NAMALWA (cell line): ENCODE measurements at places on chromosomes 1 and 21.
A peak's percentile ranks its signal among the peaks of the same experiment; 100 is the strongest.

GRCh38 chr1:28298438-28298837, 30.4 kb upstream of the MED18 start:
- no peak for DNase-seq

- no peak for DNase-seq
Observed at GRCh38 chr1:169110236-169110635, 3.7 kb downstream of the ATP1B1 start.

DNA sequence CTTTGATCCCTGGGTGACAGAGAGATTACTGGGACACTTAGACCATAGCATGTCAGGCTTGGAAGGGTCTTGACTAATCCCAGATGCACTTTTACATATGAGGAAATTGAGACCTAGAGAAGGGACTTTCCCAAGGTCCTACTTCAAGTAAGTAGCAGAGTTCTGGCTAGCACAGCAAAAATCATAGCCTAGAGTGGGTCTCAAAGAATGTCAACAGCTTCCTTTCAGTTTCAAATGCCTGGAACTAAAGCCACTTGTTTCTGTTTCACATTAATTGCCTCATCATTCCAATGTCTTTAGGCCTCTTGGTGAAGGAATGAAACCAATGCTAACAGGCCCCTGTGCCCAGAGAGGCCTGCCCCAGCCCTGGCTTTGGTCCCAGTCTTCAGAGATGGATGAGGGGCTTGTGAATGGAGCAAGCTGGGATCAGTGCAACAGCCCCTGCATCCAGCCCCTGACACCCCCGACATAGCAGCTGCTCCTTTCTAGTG, 26.6 kb downstream of the ATF3 start:
- peak; percentile 38 for DNase-seq

DNA sequence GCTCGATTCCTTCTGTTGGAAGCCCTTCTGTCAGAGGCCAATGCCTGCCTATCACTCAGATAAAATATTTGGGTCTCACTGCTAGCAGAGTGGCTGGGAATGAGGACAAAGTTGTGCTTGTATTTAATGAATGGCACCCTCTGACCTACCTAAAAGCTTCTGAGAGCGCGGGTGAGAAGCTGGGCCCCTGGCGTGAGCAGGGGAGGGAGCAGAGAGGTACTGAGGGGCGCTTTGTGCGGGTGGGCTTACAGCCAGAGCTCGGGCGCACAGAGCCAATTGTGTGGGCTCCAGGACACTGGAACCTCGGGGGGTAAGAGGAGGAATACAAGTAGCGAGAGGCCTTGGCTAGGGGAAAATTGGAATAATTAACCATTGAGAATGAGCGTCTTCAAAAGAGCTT, 32.3 kb downstream of the PCAT6 start:
- DNase-seq: no peak

DNA sequence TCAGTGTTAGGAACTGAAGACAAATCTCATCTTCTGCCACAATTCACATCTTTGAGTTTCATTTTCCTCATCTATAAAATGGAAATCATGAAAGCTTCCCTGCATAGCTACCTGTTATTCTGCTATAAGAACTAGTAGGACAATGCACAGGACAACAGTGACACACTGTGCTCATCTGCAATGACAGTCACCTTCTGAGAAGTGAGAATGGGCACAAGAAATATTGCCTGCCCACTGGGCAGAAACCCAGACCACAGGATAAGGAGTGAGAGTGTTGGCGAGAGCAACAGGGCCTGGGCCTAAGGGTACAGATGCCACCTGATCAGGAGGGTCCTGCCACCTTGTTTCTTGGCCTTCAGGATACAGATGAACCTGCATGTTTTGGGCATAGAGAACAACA, 23.3 kb upstream of the ARTN start:
- no peak for DNase-seq

GRCh38 chr1:234555390-234556024, 54.5 kb downstream of the IRF2BP2 start:
- DNase-seq: no peak

GRCh38 chr1:92343061-92343460, 44.2 kb downstream of the RPAP2 start:
- no peak for DNase-seq

GRCh38 chr21:45330075-45330781, 42.5 kb upstream of the POFUT2 start:
- DNase-seq: no peak

DNA sequence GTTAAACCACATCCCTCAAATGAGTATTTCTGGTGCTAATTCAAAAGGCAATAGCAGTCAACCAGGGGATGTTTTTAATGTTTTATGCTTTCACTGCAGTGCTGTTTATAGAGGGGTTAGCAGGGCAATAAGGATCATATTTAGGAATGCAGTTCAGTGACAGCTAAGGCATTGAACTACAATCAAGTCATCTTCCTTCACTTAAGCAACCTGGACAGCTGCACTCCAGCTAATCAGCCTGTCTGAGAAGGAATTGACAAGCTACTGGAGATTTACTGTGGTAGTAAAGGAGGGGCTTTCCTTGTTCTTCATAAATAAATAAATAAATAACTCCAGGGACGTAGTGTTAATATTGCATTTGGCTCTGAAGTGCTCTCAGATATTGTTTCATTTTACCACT, 93.9 kb downstream of the DAB1 start:
- no peak for DNase-seq

DNA sequence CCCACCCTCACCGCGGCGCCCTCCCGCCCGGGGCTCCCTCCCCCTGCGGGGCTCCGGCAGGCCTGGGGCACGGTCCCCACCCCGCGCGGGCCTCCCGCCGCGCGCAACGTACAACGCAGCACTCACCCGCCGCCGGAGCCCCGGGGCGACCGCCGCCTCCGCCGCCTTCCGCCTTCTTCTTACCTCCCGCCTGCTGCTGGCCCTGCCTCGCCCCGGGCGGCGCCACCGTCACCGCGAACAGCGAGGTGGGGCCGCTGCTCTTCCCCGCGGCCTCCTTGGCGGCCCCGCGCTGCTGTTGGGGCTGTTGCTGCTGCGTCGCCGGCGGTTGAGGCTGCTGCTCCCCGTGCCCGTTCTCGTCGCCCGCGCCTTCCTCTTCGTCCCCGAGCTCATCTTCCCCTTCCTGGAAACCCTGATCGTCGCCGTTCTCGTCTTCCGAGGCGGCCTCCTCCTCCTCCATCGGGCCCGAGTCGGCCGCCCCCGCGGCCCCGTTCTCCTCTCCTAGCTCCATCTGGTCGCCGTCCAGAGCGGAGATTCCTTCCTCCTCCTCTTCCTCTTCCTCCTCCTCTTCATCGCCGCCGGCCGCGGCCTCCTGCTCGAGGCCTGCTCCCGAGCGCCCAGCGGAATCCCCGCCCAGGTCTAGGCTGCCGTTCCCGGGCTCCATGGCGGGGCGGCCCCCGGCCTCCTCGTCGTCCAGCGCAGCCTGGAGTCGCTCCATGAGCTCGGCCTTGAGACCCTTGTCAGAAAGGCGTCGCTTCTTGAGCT, 671 bp downstream of the HNRNPU start:
- no peak for DNase-seq
